T-cell (primary cell): ENCODE measurements at places on chromosomes 16 and 17.
A peak's percentile ranks its signal among the peaks of the same experiment; 100 is the strongest.

DNA sequence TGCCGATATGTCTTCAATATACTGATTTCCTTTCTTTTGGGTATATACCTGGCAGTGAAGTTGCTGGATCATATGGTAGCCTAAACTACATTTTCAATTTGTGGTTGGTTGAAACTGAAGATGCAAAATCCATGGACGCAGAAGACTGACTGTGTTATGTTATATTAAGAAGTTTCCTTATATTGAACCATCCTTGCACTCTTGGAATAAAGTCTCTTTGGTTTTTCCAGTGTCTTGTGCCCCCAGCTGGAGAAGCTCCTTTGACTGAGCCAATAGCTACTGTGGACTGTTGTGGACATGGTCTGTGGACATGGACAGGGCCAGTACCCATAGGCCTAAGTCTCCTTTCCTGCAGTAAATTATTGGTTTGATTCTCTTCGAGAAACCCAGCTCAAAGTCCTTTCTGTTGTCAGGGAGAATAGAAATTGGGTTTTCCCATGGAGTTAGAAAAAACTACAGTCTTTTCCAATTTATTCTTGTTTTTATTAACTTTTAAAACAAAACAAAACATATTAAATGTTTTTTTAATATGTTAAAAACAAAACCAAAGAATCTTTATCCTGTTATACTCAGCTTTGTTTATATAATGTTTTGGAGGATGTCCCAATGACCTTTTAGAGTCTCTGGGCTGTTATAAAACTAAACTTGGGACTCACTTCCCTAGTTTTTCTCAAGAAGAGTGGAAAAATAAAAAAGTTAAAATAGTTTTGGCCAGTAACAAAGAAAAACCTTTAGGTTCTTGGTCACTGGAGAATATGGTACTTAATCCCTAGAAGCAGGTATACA lies 15.2 kb upstream of the IL34 start:
- no peak overlapping the region for H3K27ac ChIP-seq
- H3K36me3 ChIP-seq = no peaks in the 10 kb centered on the region
- no peak for DNase-seq
- H3K27me3 ChIP-seq = peaks cover 4% of the 10 kb centered on the region

DNA sequence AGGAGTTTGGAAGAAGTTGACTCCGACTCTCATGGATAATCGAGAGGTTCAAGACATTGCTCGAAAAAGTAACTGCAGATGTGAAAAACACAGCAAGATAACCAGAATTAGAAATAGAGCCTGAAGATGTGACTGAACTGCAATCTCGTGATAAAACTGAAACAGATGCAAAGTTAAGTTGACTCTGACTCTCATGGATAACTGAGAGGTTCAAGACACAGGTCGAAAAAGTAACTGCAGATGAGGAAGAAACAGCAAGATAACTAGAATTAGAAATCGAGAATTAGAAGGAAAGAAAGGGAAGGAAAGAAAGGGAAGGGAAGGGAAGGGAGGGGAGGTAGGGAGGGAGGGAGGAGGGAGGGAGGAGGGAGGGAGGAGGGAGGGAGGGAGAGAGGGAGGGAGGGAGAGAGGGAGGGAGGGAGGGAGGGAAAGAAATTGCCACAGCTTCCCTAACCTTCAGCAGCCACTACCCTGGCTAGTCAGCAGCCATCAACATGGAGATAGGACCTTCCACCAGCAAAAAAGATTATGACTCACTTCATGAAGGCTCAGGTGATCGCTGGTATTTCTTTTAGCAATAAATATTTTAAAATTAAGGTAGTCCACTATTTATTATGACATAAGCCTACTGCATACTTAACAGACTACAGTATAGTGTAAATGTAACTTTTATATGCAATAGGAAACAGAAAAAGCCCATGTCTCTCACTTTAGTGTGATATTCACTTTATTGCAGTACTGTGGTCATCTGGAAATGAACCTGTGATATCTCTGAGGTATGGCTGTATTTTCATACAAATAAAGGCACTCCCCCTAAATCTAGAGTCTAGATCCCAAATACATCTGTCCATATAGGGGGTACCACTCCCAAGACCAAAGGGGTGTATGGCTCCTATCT lies 68.3 kb downstream of the KANSL1 start:
- no peaks in the 10 kb centered on the region for H3K27me3 ChIP-seq
- H3K4me1 ChIP-seq = peaks cover 27% of the 10 kb centered on the region
- no peak for DNase-seq

DNA sequence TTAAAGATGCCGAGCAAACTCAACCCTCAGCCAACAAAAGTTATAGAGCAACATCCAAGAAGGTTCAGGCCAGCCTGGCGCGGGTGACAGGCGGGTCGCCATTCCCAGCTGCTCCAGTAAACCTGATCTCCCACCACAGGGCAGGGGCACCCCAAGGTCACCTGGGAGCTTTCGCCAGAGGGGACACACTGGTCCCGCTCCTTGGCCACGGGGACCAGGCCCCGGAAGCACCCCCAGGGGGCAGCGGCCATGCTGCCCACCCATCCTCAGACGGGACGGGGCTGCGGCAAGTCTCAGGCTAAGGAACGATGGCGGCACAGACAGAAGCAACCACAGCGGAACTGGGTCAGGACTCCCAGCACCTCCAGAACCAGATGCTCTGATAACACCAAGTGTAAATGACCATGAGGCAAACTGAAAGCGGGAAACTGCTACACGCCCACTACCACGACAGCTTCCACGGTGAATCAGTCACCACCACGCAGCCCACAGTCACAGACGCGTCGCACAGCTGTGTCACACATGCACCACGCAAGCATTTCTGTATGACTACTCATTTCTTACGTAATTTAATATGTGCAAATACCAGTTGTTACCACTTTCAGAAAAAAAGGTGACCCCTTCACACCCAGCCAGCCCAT lies 14.1 kb upstream of the CCDC154 start:
- H3K4me1 ChIP-seq = no peaks in the 10 kb centered on the region
- peaks cover 39% of the 10 kb centered on the region for H3K36me3 ChIP-seq
- H3K27me3 ChIP-seq = no peaks in the 10 kb centered on the region
- H3K27ac ChIP-seq = no peak overlapping the region
- no peak overlapping the region for H3K4me3 ChIP-seq
- no peak for DNase-seq

GRCh38 chr16:2925951-2926649 lies 14.4 kb downstream of the FLYWCH1 start:
- H3K27ac ChIP-seq = peak overlapping the region; percentile 44
- DNase-seq = no peak
- H3K36me3 ChIP-seq = peaks cover 18% of the 10 kb centered on the region
- H3K4me3 ChIP-seq = no peak overlapping the region
- no peaks in the 10 kb centered on the region for H3K27me3 ChIP-seq

DNA sequence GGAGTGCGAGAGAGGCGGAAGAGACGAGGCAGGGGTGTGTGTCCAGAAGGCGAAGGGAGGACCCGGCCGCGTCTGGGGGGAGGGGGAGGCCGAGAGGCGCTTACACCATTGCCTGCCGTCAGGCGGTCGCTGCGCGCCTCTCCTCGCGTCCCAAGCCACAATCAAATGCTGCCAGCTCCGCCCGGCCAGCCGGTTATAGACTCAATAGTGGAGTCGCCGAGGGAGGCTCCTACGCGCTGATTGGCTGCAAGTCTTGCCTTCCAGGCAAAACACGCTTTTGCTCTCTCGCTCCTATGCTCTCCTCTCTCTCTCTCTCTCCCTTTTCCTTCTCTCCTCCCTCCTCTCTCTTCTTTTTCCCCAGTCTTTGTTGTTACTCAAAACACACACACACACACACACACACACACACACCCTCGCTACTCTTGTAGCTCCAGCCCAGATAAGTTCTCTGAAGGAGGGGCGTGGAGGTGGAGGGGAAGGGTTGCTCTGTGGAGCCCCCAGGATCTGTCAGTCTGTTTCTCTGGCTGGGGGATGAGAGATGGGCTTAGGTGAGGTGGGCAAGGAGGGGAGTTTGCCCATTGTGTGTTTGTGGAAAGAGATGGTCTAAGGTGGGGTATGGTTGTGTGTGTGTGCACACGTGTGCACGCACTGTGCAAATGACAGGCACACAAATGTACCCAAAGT lies at the start of gene DLX3:
DLX3 (minus strand) TSS at position 170 of the 684 bp plus-strand sequence. CDS start 226 bp downstream, outside the sequence.
- DNase-seq = no peak
- H3K27ac ChIP-seq = no peak within 1 kb of the TSS
- peak within 1 kb of the TSS; percentile 24 for H3K4me3 ChIP-seq
- peaks cover 91% of the 10 kb centered on the region for H3K27me3 ChIP-seq
- H3K4me1 ChIP-seq = peaks cover 3% of the 10 kb centered on the region

DNA sequence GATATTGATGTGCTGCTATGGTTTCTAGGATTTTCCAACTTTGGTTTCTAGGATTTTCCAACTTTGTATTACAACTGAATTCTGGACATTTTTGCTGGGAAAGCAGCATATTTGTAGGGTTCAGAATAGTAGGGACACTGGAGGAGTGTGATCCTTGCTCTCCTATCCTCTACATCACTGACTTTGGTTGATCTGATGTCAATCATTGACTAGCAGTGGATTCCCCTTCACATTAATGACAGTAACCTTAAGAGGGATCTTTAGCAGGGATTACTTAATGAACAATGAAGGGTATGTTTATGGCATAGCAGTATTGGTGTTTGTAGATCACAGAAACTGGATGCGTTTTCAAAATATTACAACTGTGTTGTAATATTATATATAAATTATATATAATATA lies 67.4 kb downstream of the MAP2K4 start:
- no peak overlapping the region for H3K27ac ChIP-seq
- no peaks in the 10 kb centered on the region for H3K27me3 ChIP-seq
- H3K4me3 ChIP-seq = no peak overlapping the region
- peaks cover 2% of the 10 kb centered on the region for H3K36me3 ChIP-seq
- no peaks in the 10 kb centered on the region for H3K4me1 ChIP-seq

- no peaks in the 10 kb centered on the region for H3K36me3 ChIP-seq
- H3K27me3 ChIP-seq = no peaks in the 10 kb centered on the region
- no peak overlapping the region for H3K27ac ChIP-seq
- DNase-seq = no peak
- H3K4me1 ChIP-seq = no peaks in the 10 kb centered on the region
These were observed 42.0 kb downstream of the TBX21 start for GRCh38 chr17:47774987-47775580.

DNA sequence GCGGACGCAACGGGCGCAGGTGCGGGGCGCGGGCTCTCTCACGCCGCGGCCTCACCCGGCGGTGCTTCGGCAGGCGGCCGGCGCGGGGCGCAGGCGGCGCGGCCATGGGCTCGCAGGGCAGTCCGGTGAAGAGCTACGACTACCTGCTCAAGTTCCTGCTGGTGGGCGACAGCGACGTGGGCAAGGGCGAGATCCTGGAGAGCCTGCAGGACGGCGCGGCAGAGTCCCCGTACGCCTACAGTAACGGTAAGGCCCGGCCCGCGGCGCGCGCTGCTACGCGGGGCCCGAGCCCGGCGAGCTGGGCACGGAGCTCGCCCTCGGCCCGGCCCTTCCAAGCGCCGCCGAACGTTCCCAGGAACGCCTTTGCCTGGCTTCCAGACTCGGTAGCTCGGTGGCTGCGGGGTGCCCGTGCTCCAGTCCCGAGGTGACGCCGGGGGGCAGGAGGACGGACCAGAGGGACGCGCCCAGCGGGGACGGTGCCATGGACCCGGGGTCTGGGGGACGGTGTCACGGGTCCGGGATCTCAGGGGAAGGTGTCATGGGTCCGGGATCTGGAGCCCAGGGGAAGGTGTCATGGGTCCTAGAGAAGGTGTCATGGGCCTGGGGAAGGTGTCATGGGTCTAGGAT lies 435 bp downstream of the RAB40C start:
- no peak overlapping the region for H3K27ac ChIP-seq
- H3K4me3 ChIP-seq = peak overlapping the region; percentile 73
- no peaks in the 10 kb centered on the region for H3K36me3 ChIP-seq
- no peak for DNase-seq

GRCh38 chr16:64773184-64773583 lies 348.7 kb downstream of the CDH11 start:
- H3K4me1 ChIP-seq = no peaks in the 10 kb centered on the region
- H3K4me3 ChIP-seq = no peak overlapping the region
- no peaks in the 10 kb centered on the region for H3K36me3 ChIP-seq
- H3K27ac ChIP-seq = no peak overlapping the region

GRCh38 chr17:54102246-54102645 lies 279.5 kb downstream of the KIF2B start:
- no peak overlapping the region for H3K4me3 ChIP-seq
- no peaks in the 10 kb centered on the region for H3K4me1 ChIP-seq
- DNase-seq = no peak
- no peaks in the 10 kb centered on the region for H3K36me3 ChIP-seq

DNA sequence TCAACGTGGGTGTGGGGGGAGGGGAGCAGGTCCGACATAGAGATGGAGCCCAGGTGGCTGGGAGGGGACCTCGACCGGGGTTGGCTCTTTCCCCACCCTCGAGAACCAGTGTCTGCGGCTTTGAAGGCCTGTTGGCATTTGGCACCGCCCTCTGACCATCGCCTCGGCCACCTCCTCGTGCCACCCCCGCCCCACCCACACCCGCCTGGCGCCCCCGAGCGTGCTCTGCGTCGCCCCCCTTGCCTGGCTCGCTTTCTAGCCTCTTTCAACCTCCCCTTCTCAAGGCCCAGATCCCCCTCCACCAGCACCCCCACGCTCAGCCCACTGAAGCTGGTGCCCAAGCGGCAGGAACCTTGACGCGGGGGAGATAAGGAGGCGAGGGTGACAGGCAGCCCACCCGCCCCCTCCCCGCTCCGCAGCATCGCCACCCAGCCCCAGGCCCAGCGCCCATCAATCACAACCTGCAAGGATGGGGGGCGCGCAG lies 619 bp downstream of the CACNB1 start:
- no peak for DNase-seq
- H3K36me3 ChIP-seq = no peaks in the 10 kb centered on the region
- H3K27me3 ChIP-seq = no peaks in the 10 kb centered on the region
- peak overlapping the region; percentile 63 for H3K4me3 ChIP-seq
- peaks cover 20% of the 10 kb centered on the region for H3K4me1 ChIP-seq
- peak overlapping the region; percentile 30 for H3K27ac ChIP-seq

DNA sequence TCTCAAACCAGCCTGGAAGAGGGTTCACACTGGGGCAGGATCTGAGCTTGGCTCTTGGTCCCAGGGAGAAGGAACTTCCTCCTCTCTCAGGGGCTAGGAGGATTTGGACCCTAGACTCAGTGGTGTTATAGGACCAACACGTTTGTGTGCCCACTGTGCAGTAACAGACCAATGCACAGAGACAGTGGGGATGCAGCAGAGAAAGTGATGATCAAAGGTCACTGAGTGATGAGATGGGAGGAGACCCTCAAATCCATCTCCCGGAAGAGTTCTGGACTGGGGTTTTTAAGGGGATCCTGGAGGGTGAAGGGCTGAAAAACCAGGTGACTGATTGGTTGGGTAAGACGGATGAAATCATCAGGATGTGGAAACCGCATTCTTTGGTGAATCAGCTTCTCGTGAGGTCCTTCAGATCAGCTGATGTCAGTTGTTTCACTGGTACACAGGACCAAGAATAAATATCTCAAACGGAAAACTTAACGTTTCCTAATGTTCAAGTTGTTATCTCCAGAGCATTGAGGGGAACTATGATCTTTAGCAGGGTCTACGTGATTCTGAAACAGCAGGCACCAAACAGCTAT lies 3.3 kb upstream of the VAC14 start:
- no peak overlapping the region for H3K4me3 ChIP-seq
- no peaks in the 10 kb centered on the region for H3K27me3 ChIP-seq
- DNase-seq = no peak
- H3K27ac ChIP-seq = no peak overlapping the region
- no peaks in the 10 kb centered on the region for H3K36me3 ChIP-seq
- H3K4me1 ChIP-seq = peaks cover 10% of the 10 kb centered on the region
